Natural killer cell treated with Interleukin-12 subunit alpha and Interleukin-12 subunit beta and Interleukin-15 and Interleukin-18, amount 100 ng/mL, for 72 hours (primary cell): ENCODE measurements at places on chromosomes 11 and 22.

DNA sequence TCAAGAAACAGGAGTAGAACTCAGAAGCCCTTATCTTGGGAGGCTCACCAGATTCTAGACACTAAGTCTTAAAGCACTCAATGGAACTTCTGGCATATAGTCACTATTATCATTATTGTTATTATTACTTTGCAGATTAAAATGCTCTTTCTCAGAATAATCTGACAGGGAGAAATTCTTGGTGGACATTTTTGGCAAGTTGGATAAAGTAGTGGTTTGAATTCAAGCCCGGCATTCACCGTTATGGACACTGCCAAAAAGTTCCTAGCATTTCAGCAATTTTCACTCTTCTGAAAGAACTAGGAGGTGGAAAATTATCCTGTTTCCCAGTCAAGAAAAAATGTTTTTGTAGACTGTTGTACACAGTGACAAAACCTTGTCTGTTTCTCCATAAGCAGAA, 179.6 kb upstream of the ISX start:
- no peak for DNase-seq

GRCh38 chr11:133323354-133323753, 208.9 kb downstream of the OPCML start:
- no peak for DNase-seq

GRCh38 chr11:635945-636510, 1.0 kb upstream of the DRD4 start:
- DNase-seq, result no peak

- no peak for DNase-seq
Observed at GRCh38 chr22:27028093-27028492, 370.7 kb downstream of the MIAT start.

GRCh38 chr11:112881461-112881860, 79.8 kb upstream of the NCAM1 start:
- DNase-seq, result no peak

DNA sequence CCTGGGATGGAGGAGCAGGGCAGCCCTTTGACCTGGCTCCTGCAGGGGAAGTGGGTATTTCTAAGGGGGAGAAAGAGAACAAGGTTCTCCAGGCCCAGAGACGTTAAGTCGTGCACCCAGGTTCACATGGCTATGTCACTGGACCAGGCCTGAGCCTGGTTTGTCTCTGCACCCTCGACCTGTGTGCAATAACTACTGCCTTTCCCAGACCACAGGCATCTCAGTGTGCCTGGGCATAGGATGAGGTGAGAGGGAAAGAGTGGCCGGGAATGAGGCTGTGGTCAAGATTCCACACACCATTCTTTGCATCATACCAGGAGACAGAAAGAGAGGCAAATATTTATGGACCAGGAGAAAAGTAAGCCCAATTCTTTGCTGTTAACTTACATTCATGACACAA, 66.8 kb downstream of the PRR5L start:
- DNase-seq, result no peak

GRCh38 chr11:133830931-133831907, 14.1 kb downstream of the SPATA19 start:
- no peak for DNase-seq

GRCh38 chr11:125214601-125215565, 50.3 kb downstream of the PKNOX2 start:
- no peak for DNase-seq

DNA sequence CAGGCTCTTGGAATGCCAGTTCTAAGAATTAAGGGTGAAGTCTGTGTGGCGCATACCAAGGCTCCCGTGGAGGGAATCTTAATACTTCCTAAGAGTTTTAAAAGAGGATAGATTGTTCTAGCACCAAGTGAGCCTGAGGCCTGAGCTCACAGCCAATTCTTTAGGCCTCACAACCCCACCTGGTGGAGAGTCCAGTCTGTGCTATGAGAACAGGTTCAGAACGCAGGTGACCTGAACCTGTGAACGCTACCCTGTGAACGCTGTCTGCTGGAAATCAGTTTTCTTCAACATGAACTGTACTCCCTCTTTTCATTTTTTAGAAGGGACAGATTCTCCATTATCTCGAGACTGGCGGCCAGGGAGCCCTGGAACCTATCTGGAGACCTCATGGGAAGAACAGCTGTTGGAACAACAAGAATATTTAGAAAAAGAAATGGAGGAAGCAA, 43.2 kb upstream of the DLAT start:
- DNase-seq, result no peak

GRCh38 chr11:78150346-78150745, 10.9 kb upstream of the ALG8 start:
- DNase-seq, result no peak

- DNase-seq, result no peak
Observed at GRCh38 chr11:128235958-128236357, 351.4 kb downstream of the ETS1 start.

GRCh38 chr11:100753172-100753543, 66.1 kb downstream of the ARHGAP42 start:
- no peak for DNase-seq

- no peak for DNase-seq
Observed at GRCh38 chr11:64060263-64060860, 24.6 kb downstream of the FLRT1 start.

DNA sequence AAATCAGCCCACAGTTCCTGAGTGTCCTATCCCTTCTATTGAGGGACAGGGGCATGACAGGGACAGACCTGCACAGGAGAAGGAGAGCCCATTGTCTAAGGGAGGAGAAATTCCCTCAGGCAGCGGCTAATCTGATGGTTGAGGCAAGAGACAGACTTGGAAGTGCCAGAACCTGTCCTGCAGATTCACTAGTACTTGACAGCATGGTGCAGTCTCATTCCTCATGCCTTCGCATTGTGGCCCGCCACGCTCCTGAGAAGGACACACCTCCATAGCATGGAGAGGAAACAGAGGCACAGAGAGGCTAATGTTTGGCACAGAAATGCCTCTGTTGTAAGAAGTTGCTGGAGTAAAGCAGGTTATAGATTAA, 3.2 kb downstream of the P2RY6 start:
- DNase-seq, result peak; percentile 32

DNA sequence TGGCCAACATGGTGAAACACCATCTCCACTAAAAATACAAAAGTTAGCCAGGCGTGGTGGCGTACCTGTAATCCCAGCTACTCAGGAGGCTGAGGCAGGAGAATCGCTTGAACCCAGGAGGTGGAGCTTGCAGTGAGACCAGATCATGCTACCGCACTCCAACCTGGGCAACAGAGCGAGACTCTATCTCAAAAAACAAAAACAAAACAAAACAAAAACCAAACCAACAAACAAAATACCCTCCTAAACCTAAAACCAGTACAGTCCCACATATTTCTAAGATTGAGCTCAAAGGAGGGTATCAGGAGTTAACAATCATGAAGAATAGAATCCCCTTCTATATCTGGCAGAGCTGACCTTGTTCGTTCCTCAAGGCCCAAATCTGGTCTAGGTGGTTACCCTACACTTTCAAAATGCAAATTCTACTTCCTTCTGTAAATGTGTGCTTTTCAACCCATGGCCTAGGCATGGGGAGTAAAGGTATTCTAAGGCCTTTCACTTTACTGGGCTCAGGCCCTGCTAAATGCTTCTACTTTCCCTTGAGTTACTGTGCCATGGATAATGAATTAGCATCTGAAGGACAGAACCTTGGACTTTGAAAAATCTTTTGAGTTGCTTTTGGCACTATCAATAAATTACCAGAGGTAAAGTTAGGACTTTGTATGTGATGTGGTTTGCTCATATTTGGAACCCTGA, 10.4 kb upstream of the PPP2R1B start:
- DNase-seq, result no peak

- no peak for DNase-seq
Observed at GRCh38 chr11:131204765-131205380, 165.5 kb upstream of the NTM start.

DNA sequence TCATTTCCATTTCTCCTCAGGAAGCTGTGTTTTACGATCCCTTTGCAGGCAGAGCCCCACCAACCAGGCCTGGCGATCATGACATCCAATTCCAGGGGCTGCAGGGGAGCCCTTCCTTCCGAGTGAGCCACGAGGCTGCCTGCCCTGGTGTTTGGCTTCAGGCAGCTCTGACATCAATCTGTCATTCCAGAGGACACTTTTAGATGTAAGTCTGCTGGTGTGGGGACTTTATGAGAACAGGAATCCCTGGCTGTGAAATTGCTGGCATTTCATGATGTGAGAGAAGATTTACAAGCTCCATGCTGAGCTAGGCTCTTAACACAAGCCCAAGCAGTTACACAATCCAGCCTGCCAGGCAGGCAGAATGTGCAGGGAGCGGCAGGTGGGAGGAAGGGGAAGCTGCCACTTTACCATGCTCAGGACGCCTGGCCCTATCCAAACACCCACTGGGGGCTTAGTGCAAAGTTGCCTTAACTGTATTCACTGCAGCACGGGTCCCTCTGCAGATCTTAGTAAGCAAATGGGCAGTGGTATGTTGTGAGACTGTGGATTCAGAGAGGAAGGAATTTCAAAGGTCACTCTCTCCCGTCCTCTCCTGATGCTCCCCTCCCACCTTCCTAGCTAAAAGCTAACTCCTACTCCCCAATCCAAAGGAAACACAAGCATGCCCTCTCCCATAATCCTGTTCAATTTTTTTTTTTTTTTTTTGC, 43.4 kb upstream of the MICAL2 start:
- DNase-seq, result no peak

DNA sequence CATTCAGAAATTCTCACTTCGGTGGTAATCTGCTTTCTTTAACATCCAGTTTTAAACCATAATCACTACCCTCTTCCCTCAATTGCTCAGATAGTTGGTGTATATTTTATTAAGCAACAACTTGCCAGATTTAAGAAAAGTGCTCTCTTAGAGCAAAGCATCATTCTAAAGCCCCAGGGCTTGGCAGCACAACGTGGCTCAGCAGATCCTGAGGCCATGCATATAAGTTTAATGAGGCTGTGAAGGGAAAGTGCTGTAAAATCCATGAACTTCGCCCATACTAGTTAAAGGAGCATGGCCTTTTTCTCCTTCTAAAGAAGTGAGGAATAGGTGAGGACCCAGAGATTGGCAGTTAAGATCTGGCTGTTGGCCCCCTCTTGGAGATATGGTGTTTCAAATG, 482.3 kb upstream of the CCDC90B start:
- DNase-seq, result no peak

- DNase-seq, result peak; percentile 55
Observed at GRCh38 chr11:6616596-6617250, 2.5 kb downstream of the TPP1 start.

DNA sequence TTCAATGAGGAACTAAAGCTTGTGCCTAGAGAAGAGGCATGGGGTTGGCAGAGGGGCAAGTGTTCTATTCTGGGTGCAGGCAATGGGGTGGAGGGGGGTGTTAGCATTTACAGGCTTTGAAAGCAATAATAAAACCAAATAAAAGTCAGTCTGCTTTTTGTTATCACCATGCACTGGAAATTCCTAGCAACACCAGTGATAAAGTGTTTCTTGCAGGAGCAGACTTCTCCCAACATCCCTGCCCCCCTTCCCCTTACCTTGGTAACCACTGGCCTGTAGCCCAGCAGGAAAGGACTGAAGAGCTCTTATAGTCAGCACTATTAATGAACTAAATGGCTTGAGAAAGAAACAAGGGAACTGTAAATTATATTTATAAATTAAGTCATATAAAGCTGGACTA, 65.2 kb upstream of the SESN3 start:
- no peak for DNase-seq

- DNase-seq, result no peak
Observed at GRCh38 chr11:2708757-2709281, 9.0 kb upstream of the KCNQ1OT1 start.

GRCh38 chr11:1208394-1209261, 14.2 kb upstream of the MUC5B start:
- DNase-seq, result peak; percentile 60

DNA sequence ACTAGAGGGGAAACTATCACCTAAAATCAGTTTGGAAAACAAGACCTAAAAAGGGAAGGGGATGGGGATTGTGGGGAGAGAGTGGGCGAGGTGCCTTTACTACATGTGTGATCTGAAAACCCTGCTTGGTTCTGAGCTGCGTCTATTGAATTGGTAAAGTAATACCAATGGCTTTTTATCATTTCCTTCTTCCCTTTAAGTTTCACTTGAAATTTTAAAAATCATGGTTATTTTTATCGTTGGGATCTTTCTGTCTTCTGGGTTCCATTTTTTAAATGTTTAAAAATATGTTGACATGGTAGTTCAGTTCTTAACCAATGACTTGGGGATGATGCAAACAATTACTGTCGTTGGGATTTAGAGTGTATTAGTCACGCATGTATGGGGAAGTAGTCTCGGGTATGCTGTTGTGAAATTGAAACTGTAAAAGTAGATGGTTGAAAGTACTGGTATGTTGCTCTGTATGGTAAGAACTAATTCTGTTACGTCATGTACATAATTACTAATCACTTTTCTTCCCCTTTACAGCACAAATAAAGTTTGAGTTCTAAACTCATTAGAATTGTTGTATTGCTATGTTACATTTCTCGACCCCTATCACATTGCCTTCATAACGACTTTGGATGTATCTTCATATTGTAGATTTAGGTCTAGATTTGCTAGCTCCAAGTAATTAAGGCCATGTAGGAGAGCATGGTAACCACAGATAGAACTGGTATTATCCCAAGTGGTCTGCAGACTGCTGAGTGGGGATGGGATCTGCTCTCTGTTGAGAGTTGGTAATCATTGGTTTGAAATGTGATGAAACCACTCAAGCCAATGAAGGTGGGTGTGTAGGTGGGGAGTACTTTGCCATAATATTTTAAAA, 3.6 kb downstream of the NEAT1 start:
- no peak for DNase-seq

DNA sequence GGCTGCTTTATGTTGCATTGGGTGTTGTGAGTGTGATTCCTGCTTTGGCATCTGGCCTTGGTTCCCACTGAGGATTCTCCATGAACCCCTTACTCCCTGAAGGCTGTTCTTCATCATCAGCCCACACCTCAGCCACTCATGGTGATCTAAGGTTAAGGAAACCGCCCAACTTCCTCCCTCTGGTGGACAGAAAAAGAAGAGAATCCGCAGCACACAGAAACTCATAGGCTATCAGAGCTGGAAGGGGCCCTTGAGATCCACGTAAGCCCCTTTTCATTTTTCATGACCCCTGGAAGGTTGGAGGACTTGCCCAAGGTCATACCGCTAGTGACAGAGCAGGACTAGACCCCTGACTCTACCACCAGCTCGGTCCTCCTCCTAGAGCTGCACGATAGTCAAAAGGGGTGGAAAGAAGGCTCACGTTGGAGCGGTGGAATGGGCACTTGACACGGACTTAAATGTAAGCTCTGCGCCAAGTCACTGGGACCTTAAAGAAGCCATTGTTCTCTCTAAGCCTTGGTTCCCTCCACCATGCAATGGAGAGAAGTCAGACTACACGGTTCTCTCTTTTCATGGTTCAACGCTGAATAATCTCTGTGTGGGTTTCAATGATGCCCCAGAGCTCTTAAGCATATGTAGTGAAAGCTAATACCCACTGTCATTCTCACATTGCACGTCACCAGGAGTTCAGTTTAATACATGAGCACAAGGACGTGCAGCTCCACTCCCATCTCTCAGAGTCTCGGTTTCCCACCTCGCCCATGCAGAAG, 83.6 kb upstream of the CRTAM start:
- DNase-seq, result no peak

- no peak for DNase-seq
Observed at GRCh38 chr11:56103210-56103737, at the start of gene OR8H2. OR8H2 (plus strand) TSS chr11:56103687; CDS start chr11:56105043, 1,356 bp downstream.
